ENCODE measurements at places on chromosomes 5 and 9.

DNA sequence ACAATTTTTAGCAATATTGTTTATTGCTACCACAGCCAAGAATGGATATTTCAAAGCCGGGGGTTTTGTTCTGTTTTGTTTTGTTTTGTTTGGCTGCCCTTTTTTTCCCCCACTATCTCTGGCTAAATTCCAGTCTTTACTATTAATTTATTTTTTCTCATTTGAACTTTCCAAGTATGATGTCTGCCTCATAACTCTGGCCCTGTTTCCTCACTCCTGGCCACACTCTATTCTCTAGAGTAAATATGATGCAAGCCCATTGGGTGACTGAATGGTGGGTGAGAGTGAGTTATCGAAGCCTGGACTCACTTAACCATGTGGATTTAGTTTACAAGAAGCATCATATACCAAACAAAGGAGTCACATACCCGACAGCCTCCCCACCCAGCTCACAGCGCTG lies 41.9 kb downstream of the WDR36 start:
- no peak for DNase-seq

- no peak for DNase-seq
Observed at GRCh38 chr5:132831095-132831860, 831 bp upstream of the SHROOM1 start.

DNA sequence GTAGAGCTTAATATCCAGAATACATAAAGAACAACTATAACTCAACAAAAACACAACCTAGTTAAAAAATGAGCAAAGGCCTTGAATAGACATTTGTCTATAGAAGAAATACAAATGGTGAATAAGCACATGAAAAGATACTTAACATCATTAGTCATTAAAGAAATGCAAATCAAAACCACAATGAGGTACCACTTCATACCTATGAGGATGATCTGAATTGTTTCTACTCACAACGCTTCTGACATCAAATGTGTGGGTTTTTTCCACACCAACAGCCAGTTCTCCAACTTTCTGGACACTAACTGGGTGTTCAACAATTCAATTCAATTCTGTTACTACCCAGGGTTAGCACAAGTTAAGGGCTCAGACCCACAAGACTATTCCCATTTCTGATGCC lies 22.0 kb downstream of the SREK1IP1 start:
- no peak for DNase-seq

GRCh38 chr5:72720205-72720604 lies 96.3 kb upstream of the TNPO1 start:
- no peak for DNase-seq

DNA sequence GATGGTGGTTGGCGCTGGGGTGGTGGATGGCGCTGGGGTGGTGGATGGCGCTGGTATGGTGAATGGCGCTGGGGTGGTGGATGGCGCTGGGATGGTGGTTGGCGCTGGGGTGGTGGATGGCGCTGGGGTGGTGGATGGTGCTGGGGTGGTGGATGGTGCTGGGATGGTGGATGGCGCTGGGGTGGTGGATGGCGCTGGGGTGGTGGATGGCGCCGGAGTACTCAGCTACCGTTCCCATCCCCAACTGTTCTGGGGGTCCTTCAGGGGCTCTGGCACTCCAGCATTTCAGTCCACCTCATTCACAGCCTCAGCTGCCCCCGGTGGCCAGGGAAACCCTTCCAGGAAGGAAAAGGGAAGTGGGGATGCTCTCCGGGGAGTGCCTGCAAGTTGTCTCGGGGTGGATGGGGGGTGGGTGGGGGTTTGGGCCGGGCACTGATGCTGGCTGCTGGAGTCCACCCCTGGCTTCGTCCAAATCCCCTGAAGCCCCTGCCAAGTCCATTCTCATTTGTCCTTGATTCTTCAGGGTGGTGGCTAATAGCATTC lies 147.3 kb upstream of the COL5A1 start:
- no peak for DNase-seq

- no peak for DNase-seq
Observed at GRCh38 chr5:39231705-39232525, 12.6 kb upstream of the FYB1 start.

- DNase-seq = no peak
Observed at GRCh38 chr9:116940614-116941215, 253.6 kb downstream of the TRIM32 start.

DNA sequence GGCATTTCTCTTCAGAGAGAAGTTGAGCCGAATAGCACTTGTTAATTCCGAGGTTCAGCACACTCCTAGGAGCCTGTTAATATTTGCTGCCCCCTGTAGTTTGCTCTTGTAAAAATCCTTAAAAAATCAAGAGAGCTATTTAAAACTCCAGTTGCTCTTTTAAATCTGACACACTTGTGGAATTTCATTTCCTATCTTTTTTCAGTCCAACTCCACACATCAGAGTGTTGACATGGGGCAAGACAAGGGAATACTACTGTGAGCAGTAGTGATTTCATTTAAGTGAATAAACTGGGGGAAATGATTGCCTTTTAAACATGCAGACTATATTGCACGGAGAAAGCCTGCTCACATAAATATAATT lies 1096.3 kb upstream of the DMAC1 start:
- DNase-seq = peak; percentile 23

DNA sequence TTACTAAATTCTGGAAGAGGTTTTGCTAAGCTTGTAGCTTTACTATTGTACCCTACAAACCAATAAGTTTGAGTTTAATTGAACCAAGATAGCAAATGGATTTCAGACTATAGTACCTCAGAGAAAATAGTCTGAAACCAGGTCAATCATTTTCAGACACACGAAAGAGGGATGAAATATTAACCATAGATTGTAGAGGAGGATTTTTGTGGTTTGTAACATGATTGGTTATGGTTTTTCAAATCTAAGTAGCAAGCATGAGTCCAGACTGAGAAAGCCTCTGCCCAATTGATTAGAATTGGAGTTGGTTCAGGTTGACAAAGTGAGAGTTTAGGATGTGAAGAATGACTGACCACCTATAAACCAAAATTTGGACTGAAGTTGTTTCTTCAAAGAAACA lies 562.7 kb upstream of the DMAC1 start:
- no peak for DNase-seq

- no peak for DNase-seq
Observed at GRCh38 chr9:135376511-135377265, 102.9 kb upstream of the PPP1R26 start.

DNA sequence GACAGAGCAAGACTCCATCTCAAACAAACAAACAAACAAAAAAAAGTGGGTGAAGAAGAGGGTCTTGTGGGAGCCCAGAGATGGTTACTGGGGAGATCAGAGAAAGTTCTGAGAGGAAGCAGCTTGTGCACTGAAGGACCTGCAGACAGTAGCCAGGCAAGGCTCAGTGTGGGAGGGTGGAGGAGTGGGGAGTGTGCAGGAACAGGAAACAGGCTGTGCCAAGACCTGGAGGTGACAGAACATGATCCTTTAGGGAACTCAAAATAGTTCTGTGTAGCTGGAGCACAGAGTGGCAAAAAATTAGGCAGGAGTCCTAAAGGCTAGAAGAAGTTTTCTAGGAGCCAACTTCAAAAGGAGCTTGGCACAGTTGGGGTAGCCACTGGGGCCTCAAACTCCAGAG lies 19.2 kb upstream of the NANS start:
- no peak for DNase-seq

- no peak for DNase-seq
Observed at GRCh38 chr5:120007598-120007997, 378.2 kb downstream of the FAM170A start.

- peak; percentile 40 for DNase-seq
Observed at GRCh38 chr9:15306068-15306756, 804 bp downstream of the TTC39B start.

- DNase-seq = no peak
Observed at GRCh38 chr5:169260896-169261569, 39.9 kb downstream of the SLIT3 start.

GRCh38 chr5:138542180-138542955 lies 668 bp downstream of the ETF1 start:
- no peak for DNase-seq

GRCh38 chr5:1111727-1112289 lies at the start of gene SLC12A7:
SLC12A7 (minus strand) TSS chr5:1112063; CDS start chr5:1111991, 72 bp downstream.
- no peak for DNase-seq

GRCh38 chr5:156681265-156681664 lies 168.8 kb upstream of the PPP1R2B start:
- DNase-seq = no peak

- DNase-seq = no peak
Observed at GRCh38 chr5:93575461-93576414, 5.3 kb downstream of the NR2F1-AS1 start.

DNA sequence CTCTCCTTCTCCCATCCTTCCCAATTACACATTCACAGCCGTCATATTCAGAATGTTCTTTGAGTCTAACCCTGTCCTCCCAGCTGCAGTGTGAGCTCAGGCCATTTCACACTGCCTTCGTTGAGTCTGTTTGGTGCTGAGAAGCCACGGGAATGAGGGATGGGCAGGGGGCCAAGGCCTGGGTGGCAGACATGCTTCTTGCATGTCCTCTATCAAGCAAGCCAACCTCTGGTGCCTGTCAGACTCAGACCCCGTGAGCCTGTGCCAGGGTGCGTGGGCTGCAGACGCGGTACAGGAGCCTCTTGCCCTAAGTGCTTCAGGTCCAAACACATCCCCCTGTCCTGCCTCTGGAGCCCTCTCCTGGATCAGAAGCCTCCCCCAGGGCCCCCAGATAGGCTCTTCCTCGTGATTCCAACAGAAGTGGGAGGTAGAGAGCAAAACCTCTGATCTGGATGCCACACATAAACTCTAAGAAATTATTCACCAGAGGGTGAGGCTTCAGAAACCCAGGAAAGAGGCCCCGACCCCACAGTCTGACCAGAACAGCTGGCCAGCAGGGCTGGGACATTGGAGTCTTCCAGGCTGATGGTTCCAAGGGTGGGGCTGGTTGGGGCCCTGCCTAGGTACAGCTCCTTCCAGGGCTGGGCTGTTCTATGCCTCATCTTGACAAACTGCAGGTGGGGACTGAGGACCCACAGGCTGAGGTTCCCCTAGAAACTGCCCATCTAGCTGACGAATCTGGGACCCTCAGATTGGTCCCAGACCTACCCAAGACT lies 46.7 kb upstream of the CDKN2AIPNL start:
- DNase-seq = no peak

DNA sequence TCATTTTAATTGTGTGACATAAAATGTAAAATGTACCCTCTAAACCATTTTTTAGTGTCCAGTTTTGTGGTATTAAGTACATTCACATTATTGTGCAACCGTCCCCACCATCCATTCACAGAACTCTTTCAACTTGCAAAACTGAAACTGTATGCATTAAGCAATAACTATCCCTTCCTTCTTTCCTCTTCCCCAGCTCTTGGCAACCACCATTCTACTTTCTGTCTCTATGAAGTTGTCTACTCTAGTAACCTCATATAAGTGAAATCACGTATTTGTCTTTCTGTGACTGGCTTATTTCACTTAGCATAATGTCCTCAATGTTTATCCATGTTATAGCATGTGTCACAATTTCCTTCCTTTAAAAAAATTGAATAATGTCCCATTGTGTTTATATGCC lies 142.4 kb downstream of the C9orf152 start:
- no peak for DNase-seq
